Daoy (cell line): ENCODE measurements at places on chromosomes 4 and X.

- peak; percentile 16 for DNase-seq
Observed at GRCh38 chr4:42501624-42502401, 104.5 kb downstream of the SHISA3 start.

GRCh38 chr4:1417522-1418390 lies 11.5 kb upstream of the NKX1-1 start:
- peak; percentile 34 for DNase-seq

- DNase-seq = peak; percentile 44
Observed at GRCh38 chrX:46376246-46376885, 168.9 kb downstream of the ZNF674 start.

GRCh38 chrX:146241902-146242301 lies 424.3 kb downstream of the SLITRK2 start:
- no peak for DNase-seq

DNA sequence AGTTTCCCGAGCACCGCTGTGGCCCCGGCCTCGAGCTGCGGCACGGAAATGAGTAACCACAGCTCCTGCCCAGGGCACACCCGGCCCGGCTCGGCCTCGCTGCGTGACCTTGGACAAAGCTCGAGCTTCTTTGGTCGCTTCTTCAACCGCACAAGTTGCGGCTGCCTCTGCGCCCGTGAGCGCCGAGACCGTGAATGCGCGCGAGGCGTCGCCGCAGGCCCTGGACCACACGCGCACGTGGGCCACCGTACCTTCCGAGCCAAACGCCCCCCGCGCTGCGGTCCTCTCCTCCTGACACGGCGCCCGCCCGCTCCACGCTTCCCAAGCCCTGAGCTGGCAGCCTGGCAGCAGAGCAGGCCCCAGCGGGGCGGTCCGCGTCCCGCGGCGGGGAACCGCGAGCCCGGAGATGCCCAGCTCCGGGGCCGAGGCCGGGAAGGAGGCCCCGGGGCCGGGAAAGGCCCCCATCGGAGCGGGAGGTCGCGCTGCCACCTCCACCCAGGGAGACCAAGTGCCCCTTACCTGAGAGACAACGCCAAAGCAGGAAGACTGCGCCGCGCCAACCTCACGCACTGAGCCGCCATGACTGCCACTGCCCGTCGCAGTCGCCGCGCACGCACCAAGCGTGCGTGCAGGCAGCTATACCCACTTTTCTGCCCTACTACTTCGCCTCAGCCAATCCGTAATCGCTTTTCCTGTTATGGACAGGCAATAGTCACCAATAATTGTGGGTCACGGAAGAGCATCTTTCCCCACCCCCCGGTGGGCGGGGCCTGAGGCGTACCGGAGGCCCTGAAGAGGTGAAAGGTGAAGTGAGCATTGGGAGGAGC lies at the start of gene GRPEL1:
Gene GRPEL1 (minus strand): TSS at position 613 of the 827 bp plus-strand sequence. CDS start 32 bp downstream, at position 581.
- peak; percentile 99 for DNase-seq

DNA sequence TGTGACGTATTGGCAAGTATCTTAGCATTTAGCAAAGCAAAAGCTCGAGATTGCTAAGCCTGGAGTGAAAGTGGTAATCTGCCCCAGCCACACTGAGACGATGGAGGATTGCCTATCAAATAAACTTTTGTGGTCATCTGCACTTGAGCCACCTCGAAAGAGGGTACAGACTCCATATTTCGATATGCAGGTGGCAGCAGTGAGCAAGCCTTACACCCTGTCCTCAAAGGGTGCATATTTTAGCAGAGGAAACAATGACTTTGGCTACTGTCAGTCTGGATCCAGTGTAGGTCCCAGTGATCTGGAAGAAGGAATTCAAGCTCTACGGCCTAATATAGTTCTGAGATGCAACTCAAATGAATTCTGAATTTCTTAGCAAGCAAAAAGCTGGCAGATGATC lies 153.9 kb downstream of the ATG4A start:
- DNase-seq = no peak

- peak; percentile 14 for DNase-seq
Observed at GRCh38 chr4:175536852-175537453, 275.1 kb downstream of the GPM6A start.

- DNase-seq = no peak
Observed at GRCh38 chrX:102129473-102129872, 4.0 kb downstream of the TCEAL2 start.

DNA sequence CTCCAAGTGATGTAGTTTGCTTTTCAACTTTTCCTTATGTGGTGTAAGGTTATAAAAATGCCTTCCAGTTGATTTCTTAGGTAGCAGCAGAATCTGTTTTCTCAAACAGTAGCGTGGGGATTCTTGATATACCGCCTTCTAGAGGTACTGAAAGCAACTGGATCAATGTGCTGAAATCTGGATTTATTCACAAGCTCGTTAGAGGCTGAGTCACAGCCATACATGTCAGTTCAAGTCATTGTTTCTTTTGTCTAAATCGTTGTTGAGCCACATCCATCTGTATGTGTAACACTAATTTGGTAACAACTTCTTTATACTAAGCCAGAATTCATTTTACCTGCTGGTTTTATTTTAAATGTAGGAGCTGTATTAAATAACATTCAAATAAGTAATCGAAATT lies 200.0 kb upstream of the MAD2L1 start:
- DNase-seq = no peak

DNA sequence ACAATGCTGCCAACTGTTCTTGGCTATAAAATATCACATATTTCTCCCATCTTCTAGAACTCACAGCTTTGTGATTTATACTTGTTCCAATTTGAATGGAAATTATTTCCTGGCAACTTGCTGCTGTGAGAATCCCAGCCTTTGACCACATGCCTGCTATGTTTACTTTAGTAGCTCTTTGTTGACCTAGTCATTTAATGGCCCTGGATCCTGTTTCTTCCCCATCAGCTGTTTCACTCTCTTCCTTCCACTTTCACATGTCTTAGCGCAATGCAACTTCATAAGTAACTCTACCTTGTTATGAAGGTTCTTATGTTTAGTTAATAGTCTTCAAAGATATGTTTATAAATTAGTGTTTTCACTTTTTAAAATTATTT lies 1973.6 kb upstream of the AGA start:
- DNase-seq = peak; percentile 17

GRCh38 chr4:62077406-62077805 lies 877.3 kb downstream of the ADGRL3 start:
- DNase-seq = no peak

- DNase-seq = no peak
Observed at GRCh38 chr4:55546506-55546755, 278 bp downstream of the CLOCK start.

GRCh38 chr4:66489783-66490452 lies 819.6 kb upstream of the EPHA5 start:
- peak; percentile 32 for DNase-seq

DNA sequence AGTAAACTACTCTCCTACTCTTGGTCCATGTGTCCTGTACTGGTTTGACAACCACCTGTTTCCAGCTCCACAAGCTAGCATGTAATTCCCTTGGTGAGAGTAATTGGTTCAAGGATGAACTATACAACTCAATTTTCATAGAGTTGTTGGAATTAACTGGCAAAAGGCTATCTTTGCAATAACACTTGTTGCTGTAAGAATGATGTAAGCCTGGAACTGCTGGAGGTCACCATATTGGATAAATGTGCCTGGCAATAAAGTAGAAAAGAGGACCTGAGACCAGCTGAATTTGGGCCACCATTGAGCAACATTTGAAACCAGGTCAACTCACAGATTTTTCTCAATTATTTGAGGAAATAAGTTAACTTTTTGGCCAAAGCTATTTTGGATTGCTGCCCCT lies 175.5 kb downstream of the CAMK2D start:
- no peak for DNase-seq

DNA sequence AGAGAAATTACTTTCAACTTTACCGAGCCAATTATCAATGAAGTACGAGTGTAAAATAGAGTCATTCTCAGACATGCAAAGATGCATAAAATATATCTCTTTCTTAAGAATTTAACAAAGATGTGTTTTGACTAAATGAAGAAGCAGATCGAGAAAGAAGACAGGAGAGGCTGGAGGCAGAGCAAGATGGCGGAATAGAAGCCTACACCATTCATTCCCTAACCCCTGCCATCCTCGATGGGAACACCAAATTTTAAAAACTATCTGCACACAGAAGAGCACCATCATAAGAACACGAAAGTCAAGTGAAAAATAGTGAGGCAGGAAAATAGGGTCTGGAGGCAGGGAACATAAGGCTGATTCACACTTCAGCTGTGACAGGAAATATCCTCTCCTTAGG lies 35.0 kb downstream of the CCDC158 start:
- no peak for DNase-seq

DNA sequence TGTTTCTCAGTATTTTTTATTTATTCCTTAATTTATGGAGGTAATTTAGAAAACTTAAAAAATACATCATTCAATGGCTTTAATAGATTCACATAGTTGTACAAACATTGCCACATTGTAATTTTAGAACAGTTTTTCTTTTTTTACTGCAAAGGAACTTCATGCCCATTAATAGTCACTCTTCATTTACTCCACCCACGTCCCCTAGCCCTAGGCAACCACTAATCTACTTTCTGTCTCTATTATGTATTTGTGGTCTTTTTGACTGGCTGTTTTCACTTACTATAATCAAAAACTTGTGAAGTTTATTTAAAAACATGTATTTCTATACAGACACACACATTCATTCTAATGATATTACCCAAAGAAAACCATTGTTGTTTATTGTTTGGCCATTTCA lies 664.8 kb downstream of the GRID2 start:
- DNase-seq = no peak

DNA sequence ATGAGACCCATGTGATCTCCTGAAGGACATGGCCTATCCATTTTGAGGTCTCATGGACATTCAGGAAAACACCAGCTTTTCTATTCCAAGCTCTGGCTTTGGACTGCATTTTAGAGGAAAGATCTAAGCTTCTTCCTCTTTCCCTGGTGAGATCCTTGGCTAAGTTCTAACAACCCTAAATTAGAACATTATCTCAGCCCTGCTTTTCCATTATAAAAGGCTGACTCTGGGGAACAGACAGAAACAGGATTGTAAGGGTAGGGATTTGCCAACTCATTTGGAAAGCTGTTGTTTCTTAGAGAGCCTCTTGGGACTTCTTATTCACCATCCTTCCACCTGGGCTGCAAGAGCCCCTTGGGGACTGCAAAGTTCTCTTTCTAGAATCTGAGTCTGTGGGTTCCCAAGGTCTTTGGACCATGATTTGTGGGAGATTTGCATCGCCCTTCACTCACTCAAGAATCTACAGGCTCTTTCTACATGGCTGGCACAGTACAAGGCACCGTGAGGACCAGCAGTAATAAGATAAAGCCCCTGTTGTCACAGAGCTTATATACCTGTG lies 146.9 kb downstream of the FNIP2 start:
- no peak for DNase-seq

DNA sequence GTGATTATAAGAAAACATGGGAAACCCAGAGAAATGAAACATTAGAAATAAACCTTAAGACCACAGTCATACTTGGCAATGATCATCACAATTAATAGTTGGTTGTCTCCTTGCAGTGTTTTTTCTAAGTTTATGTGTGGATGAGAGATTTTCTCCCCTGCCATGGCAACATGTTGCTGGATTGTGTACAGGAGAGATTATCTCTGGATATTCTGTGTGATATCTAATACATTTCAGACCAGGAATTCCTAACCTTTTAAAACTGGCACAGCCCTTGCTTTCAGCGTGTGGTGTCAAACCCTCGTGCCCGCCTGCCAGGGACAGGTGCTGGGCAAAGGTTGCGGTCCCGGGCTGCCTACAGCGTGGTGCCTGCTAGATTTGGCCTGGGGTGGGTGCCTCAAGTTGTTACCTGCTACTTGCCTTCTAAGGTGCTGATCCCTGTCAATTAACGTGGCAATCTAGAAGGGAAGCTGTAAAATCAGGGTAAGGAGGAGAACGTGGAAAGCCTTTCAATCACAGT lies 100.5 kb downstream of the TMEM131L start:
- no peak for DNase-seq

GRCh38 chrX:149521438-149521837 lies 16.3 kb upstream of the IDS start:
- no peak for DNase-seq

DNA sequence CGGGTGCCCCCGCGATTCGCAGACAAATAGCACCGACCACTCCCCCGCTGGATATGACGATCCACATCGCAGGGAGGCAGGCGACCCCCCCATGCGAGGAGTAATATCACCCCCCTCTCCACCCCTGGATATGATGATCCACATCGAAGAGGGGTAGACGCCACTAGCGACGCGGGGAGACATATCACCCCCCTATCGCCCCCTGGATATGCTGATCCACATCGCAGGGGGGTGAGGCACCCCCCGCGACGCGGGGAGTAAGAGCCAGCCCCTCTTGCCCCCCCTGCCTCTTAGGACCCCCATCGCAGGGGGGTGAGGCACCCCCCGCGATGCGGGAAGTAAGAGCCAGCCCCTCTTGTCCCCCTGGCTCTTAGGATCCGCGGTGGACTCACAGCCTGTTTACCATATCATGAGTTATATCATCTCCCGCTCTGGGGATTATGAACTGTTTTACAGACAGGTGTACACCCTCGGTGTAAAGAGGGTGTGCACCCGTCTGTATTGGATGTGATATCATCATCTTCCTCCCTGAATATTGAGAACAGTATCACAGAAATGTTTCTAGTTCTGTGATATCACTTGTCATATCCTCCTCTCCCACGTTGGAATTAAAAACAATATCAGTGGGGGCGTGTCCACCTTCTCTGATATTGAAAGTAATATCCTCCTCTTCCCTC lies 22.7 kb upstream of the DRD5 start:
- DNase-seq = no peak
